ENCODE measurements at places on chromosomes 5 and 9. TPM values are rescaled to one million over a fixed set of nuclear protein-coding genes. Genes with fewer than 3 reads are reported as not detected.

DNA sequence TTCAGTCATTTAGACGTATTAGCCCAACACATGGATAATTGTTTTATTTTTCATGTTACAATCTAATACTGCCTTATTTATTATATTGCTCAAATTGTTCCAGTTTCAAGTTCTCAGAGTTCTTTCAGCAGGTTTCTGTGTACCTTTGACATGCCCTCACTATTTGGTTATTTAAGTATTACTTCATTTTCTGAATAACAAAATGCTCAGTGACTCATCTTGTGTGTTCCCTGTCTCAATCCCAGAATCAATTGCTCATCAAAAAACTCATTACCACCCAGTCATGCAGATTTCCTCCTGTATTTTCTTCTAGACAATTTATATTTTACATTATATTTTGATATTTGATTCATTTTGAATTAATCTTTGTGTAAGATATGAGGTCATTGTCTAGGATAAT is 562.6 kb downstream of the ANXA1 start:
- no peak overlapping the region for H3K27ac ChIP-seq
- no peaks in the 10 kb centered on the region for H3K36me3 ChIP-seq
- no peaks in the 10 kb centered on the region for H3K27me3 ChIP-seq
- no peak for DNase-seq
- H3K4me1 ChIP-seq = no peaks in the 10 kb centered on the region

DNA sequence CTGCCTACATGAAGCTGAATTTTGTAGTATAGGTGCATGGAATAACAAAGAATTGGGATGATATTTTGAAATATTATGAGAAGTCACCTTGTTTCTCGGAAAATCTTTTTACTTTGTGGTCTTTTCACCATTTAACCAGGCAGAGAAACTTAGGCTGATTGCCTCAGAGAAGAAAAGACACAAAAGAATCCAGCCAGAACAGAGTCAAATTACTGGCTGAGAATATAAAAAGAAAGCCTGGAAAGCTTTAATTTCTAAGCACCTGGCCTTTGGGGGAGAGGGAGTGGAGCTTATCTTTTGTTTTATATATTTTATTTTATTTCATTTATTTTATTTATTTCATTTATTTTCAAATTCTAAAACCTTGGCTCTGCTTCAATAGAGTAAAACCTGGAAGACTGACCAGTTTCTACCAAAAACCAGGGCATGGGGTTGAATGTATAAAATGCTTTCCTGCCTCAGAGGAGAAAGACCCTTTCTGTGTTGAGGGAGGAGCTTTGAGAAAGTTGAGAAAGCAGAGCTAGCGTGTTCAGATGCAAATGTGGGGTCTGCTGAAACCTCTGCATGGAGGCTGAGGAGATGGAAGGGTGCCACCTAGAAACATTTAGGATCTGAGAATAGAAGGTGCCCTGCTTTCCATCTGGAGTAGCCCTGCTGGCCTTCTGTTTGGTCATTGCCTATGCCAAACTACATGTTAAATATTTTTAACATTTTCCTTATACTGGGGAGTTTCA is 81.6 kb downstream of the NREP start:
- no peaks in the 10 kb centered on the region for H3K36me3 ChIP-seq
- H3K4me1 ChIP-seq = no peaks in the 10 kb centered on the region
- DNase-seq = no peak
- H3K27ac ChIP-seq = no peak overlapping the region
- no peaks in the 10 kb centered on the region for H3K27me3 ChIP-seq

GRCh38 chr9:129570450-129571297 is 50.2 kb downstream of the C9orf50 start:
- H3K36me3 ChIP-seq = no peaks in the 10 kb centered on the region
- H3K27me3 ChIP-seq = no peaks in the 10 kb centered on the region
- peak overlapping the region; percentile 69 for H3K27ac ChIP-seq
- no peak for DNase-seq

DNA sequence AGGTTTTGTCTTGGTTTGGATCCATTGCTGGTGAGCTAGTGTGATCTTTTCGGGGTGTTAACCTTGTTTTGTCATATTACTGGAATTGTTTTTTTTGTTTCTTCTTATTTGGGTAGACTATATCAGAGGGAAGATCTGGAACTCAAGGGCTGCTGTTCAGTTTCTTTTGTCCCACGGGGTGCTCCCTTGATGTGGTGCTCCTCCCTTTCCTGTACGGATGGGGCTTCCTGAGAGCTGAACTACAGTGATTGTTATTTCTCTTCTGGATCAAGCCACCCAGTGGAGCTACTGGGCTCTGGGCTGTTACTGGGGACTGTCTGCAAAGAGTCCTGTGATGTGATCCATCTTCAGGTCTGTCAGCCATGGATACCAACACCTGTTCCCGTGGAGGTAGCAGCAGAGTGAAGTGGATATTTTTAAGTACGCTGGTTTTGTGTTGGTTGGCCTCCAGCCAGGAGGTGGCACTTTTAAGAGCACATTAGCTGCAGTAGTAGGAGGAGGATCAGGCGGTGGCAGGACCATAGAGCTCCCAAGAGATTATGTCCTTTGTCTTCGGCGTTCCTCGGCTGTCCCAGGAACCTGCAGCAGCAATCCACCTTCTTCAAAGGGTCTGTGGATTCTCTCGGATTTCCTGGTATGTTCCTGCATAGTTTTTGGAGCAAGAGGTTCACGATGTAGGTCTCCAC is 27.2 kb downstream of the SCAMP1 start:
- H3K27ac ChIP-seq = no peak overlapping the region
- no peaks in the 10 kb centered on the region for H3K27me3 ChIP-seq
- no peak overlapping the region for H3K4me3 ChIP-seq
- no peaks in the 10 kb centered on the region for H3K36me3 ChIP-seq
- no peaks in the 10 kb centered on the region for H3K4me1 ChIP-seq

GRCh38 chr9:18605766-18606180 is 131.8 kb downstream of the ADAMTSL1 start:
- H3K4me1 ChIP-seq = no peaks in the 10 kb centered on the region
- H3K36me3 ChIP-seq = no peaks in the 10 kb centered on the region
- H3K4me3 ChIP-seq = no peak overlapping the region
- no peak for DNase-seq
- H3K27ac ChIP-seq = no peak overlapping the region

DNA sequence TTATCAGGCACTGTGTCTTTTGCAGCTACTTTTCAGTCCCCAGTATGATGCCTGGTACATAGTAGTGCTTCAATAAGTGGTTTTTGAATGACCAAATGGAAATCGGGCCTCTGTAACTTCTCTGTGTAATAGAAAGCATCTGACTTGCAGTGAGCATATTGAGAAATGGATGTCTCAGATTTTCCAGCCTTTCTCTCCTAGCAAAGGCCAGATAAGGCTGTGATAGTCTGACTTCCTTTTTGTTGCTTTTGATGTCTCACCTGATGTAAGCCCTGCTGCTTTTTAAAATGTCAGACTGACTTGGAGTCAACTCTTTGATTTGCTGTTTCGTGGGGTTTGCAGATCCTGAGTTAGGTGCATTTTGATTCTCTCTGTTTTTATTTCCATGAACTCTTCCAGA is 590.0 kb upstream of the ZNF608 start:
- H3K27ac ChIP-seq = peak overlapping the region; percentile 60
- H3K36me3 ChIP-seq = no peaks in the 10 kb centered on the region
- 0 out of 2 replicates have a peak, but pooled peaks cover 3% of the 10 kb centered on the region for H3K4me1 ChIP-seq
- no peak for DNase-seq
- H3K27me3 ChIP-seq = no peaks in the 10 kb centered on the region

- no peaks in the 10 kb centered on the region for H3K4me1 ChIP-seq
- no peaks in the 10 kb centered on the region for H3K27me3 ChIP-seq
- H3K36me3 ChIP-seq = no peaks in the 10 kb centered on the region
- H3K4me3 ChIP-seq = no peak overlapping the region
Observed at GRCh38 chr9:19517202-19517942, 108.6 kb downstream of the ACER2 start.

DNA sequence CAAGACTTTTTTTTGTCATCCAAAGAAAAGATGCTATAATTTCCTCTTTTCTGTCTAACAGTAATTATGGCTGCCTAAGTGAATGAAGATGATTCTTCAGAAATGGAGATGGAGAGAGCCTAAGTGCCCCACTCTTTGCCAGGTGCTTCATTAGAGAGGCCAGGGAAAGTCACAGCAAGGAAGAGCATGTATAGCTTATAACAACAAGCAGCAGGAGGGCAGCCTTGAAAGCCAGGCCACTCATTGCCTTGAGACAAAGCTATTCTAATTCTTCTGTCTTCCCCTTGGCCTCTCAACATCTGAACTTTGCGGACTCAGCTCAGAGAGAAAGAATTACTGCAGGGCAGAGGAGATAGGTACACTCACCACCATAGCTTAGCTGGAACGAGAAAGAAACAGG is 112.0 kb upstream of the ZNF366 start:
- H3K27ac ChIP-seq = no peak overlapping the region
- no peaks in the 10 kb centered on the region for H3K36me3 ChIP-seq
- H3K4me1 ChIP-seq = no peaks in the 10 kb centered on the region
- no peak for DNase-seq
- H3K4me3 ChIP-seq = no peak overlapping the region

Gene TXNDC8
- total RNA-seq = not detected

DNA sequence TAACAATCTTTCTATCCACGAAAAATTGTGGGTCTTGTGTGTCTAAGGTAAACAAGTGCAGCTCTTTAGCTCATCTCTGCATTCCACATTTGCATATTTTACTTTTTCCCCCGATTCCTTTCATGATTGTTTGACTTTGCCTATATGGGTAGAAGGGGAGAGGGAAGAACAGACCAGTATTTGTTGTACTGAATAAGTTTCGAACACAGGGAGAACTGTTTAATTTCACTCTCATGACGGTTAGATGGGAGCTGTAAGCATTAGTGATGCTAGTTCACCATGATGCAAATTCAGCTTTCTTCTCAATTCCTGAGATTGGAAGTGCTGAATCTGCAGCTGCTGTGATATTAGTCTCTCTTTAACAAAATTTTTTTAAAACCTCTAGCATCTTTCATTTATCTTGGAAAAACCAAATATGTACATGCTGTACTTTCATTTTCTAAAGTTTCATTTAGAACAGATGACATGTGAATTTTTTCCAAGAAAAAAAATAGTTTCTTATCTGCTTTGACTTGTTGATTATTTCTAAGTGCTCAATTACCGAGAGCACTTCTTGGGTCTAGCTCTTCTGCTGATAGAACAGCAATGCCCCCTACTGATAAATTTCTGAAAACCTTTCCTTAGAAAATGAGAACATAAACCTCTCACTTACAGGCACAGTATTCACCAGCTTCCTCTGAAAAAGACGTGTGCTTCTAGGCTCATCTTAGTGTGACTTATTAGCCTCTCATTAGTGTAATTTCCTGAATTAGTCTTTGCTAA is 149.5 kb downstream of the BAAT start:
- no peaks in the 10 kb centered on the region for H3K4me1 ChIP-seq
- H3K36me3 ChIP-seq = no peaks in the 10 kb centered on the region
- no peaks in the 10 kb centered on the region for H3K27me3 ChIP-seq
- H3K4me3 ChIP-seq = no peak overlapping the region

DNA sequence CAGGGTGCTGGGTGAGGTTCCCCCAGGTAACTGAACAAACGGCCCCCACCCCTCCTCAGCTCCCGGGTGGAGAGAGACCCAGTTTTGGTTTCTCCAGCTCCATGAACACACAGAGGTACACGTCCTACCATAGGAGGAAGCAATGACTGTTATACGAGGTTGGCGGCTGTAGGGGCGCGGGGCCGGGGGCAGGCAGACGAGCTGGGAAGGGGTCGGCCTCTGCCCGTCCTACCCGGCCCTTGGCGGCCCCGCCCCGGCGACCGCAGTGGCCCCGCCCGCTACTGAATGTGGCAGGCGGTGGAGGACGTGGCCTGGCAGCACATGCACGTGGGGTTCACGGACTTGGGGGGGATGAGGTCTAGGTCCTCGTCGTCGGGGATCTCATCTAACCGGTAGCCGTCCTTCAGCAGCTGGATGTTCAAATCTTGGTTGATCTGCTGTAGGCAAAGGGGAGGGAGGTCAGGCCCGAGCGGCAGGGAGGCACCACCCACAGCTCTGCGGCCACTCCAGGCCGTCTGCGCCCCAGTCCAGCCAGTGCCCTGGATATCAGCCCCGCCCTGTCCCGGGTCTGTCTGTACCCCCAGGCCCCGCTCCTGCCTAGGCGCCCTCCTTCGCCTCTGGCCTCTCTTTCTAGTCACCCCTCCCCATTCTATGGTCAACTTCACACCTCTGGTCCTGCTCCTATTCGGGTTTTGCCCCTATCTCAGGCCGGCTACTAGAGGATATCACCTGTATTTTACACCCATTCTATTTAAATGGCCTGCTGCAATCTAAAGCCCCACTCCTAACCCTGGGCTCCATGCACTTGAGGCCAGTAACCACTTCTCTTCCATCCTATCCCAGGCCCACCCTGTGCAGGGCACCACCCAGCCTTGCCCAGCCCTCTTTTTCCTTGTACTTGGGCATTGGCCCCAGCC is 24.2 kb upstream of the MYORG start:
- H3K4me1 ChIP-seq = no peaks in the 10 kb centered on the region
- H3K27me3 ChIP-seq = no peaks in the 10 kb centered on the region
- H3K4me3 ChIP-seq = no peak overlapping the region
- no peak for DNase-seq
- H3K36me3 ChIP-seq = no peaks in the 10 kb centered on the region

GRCh38 chr5:62348723-62349481 is 42.9 kb downstream of the KIF2A start:
- no peak for DNase-seq
- no peak overlapping the region for H3K27ac ChIP-seq
- no peaks in the 10 kb centered on the region for H3K4me1 ChIP-seq
- H3K27me3 ChIP-seq = no peaks in the 10 kb centered on the region
- H3K36me3 ChIP-seq = peaks cover 11% of the 10 kb centered on the region

DNA sequence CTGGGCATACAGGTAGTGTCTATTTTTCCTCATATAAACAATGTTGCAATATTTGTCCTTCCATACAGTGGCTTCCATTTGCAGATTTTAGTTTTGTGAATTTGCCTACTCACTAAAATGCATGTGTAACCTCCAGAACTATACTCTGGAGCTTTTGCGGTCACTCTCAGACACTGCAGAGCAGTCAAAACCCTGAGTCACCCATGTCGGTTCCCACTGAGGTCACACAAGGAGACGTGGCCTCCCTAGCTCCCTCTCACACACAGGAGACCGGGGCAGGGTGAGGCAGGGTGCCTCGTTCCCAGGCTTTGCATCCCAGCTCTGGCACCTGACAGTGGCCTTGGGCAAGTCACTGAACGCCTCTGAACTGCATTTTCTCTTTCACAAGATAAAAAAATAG is 55.5 kb upstream of the ZNF354A start:
- peak; percentile 75 for DNase-seq
- peak overlapping the region; percentile 77 for H3K27ac ChIP-seq
- H3K27me3 ChIP-seq = no peaks in the 10 kb centered on the region
- peaks cover 28% of the 10 kb centered on the region for H3K4me1 ChIP-seq
- H3K36me3 ChIP-seq = no peaks in the 10 kb centered on the region
- no peak overlapping the region for H3K4me3 ChIP-seq

GRCh38 chr5:78377718-78378105 is 17.3 kb downstream of the SCAMP1 start:
- DNase-seq = no peak
- no peaks in the 10 kb centered on the region for H3K27me3 ChIP-seq
- no peak overlapping the region for H3K27ac ChIP-seq

DNA sequence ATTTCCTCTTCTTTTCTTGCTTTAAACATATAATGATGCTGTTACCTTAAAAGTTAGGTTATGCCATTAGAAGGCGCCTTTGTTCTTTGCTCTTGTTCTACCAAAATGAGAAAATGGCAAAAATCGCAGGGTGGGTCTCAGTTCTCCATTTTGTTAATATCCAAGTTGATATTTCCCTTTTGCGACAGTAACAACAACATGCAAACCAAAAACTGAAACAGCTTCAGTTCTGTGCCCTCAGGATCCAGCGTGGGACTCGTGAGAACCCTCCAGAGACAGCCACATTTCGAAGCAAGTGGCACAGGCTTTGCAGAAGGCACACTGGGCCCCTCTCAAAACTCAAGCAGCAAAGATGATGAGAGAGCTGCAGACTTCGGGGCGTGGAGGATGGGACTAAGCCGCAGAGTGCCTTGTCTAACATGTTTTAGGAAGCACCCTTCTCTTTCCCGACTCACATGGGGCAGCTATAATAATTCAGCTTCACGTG is 33.0 kb upstream of the LCP2 start:
- H3K4me1 ChIP-seq = no peaks in the 10 kb centered on the region
- H3K36me3 ChIP-seq = no peaks in the 10 kb centered on the region
- peaks cover 5% of the 10 kb centered on the region for H3K27me3 ChIP-seq

Gene AGXT2
- total RNA-seq = not detected

All from Panc1 (cell line).